ENCODE measurements at places on chromosomes 12 and 14.

DNA sequence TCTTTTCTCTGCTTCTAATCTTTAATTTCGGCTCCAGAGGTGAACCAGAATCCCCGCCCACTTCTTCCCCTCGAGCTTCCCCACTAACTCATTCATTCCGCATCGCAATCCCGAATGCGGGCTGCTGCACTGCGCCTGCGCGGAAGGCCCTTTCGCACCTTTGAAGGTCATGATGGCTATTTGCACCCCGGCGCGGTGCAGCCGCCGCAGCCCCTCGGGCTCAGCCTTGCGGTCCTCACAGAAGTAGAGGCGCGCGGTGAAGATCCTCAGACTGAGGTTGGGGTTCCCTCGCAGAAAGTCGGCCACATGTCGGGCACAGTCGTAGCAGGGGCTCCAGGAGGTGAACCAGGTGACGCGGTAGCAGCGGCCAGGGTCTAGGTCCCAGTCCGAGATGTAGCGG lies 7.6 kb downstream of the AICDA start:
- DNase-seq: no peak

GRCh38 chr14:32542507-32542906 lies 213.4 kb downstream of the AKAP6 start:
- DNase-seq: no peak

DNA sequence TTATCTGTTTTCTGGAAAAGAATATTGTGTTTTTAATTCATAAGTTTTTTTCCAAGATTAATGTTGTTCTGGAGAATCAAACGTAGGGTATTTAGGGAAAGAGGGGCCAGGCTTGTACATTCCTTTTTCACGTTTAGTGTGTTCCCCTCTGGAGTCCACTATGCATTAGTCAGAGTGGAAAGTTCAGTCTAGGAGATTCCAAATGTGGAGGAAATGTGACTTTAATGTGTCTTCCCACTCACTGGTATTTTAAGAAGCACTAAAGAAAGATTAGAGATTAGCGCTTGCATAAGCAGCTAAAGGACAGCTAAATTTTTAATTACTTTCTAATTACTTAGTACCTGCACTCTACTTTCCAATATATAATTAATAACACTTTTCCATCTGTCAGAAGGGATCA lies 4.4 kb upstream of the PDE6H start:
- DNase-seq: no peak

DNA sequence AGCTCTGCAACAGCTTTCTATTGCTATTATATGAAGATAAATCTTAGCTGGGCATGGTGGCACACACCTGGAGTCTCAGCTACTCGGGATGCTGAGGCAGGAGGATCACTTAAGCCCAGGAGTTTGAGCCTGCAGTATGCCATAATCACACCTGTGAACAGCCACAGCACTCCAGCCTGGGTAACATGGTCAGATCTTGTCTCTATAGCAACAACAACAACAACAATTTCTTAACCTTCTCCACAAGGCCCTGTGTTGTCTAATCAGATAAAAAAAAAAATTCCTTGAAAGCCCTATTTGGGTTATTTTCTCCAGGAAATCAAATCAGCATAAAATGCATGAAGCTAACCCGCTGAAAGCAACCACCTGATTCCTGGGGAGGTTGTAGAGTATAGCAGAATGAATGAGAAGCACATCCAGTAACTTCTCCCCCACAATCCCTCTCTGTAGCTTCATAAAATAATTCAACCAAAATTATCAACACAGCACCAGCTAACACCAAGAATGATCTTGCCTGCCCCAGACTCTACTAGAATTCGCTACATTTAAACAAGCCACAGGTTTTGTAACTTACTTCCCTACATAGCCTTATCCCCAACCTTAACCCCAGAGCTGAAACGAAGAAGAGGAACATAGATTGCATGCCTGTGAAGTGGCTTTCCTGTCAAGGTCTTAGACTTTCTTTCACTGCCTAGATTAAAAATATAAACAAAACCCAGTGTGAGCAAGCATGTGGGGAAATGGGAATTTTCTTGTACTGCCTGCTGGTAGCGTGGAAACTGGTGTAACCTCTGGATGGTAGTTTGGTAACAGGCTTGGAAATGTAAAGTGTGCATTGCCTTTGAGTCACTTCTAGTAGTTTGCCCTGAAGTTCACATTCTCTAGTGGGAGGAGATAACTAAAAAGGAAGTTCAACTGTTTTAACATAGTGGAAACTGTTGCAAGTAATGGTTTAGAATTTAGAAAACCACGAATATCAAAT lies 6.0 kb upstream of the STK38L start:
- no peak for DNase-seq

DNA sequence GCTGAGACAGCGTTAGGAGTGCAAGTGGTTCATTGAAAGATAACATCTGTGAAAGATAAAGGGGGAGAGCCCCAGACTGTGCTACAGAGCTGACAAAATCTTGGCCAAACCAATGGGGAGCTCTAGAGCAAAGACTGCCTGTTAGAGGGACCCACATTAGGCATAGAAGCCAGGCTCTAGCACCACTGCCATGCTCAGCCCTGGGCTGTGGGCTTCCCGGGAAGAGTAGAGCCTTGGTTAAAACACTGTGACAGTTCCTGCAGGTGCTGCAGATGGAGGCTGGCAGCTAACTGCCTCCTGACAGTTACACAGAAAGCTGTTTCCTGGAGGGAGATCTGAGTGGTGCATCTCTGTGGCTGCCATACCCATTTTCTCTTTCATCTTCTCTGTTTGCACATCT lies 23.0 kb downstream of the TSHR start:
- DNase-seq: no peak

DNA sequence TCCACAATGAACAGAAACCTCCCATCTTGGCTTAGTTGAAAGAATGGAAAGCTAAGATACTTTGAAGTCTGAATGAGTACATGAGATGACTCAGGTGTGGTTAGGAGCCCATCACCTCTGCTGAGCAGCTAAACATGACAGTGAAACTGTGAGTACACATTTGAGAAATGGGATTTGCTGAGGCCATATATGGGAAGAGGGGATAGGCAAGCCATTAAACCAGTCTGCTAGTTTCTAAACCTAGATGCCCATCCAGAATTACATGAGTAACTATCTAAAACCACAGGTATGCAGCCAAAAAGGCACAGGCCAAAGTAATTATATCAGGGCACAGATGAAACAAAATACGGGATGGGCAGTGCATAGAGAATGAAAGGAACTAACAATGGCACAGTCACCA lies 41.2 kb downstream of the NKX2-1 start:
- DNase-seq: no peak

- DNase-seq: no peak
Observed at GRCh38 chr14:88522393-88522792, 32.4 kb downstream of the PTPN21 start.

- no peak for DNase-seq
Observed at GRCh38 chr12:71476513-71476912, 36.9 kb downstream of the LGR5 start.

GRCh38 chr12:9731393-9731792 lies 1.5 kb downstream of the CLECL1 start:
- DNase-seq: no peak

DNA sequence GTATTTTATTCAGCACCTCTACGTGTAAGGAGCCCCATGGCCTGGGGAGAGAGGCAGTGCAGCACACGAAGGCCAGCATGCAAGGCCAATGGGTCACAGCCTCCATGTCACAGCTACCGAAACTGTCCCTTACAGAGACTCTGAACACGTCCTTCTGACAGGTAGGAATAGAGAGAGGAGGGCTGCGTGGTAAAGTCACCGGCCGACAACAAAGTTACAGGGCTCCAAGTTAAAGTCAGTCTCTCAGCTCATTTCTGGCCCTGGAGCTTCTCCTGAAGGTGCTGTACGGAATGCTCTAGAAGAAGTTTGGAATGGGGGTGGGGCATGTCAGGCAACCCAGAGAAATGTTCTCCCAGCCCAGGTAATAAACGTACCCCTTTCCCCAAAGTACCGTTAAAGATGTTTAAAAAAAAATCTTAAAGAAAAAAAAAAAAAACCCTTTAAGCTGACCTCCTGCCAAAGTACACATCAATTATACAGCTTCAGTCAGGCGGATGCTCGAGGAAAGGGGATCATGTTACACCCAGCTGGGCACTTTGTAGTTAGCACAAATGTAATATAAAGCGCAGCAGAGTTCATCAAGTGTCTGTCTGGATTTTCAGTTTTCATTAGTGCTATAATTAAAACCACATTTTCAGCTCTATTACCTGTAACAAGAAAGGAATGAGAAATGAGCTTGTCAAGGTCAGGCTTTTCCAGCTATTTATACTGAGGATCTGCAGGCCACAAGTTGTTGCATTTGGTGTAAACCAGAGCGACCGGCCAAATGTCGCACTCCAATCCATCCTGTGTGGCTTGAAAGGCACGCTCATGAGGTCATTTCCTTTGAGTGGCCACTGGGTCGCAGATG lies 53.3 kb upstream of the CDKN3 start:
- DNase-seq: no peak

DNA sequence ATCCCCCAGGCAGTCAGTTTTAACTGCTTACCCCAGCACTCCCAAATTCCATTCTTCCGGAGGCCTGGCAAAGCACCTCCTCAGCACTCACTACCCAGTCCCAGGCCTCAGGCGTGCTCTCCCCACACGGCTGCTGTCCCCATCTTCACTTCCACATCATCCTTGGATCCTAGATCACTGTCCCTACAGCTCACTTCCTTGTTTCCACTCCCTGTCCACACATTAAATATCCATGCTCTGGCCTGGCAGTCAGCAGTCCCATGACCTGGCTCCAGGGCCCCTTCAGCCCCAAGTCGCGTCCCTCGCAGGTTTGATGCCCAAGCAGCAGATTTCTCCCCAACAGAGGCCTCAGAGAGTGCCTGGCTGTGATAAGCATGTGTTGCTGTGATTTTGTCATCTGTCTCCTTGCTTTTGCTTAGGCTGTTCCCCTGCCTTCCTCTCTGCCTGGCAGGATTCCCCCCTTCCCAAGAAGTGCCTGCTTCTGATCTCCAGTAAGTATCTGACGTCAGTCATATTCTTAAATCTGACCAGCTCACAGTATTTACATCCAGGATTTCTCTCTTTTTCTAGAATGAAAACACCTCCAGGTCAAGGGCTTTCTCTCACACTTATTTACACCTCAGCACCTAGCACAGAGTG lies 241.7 kb downstream of the ZFP36L1 start:
- no peak for DNase-seq

DNA sequence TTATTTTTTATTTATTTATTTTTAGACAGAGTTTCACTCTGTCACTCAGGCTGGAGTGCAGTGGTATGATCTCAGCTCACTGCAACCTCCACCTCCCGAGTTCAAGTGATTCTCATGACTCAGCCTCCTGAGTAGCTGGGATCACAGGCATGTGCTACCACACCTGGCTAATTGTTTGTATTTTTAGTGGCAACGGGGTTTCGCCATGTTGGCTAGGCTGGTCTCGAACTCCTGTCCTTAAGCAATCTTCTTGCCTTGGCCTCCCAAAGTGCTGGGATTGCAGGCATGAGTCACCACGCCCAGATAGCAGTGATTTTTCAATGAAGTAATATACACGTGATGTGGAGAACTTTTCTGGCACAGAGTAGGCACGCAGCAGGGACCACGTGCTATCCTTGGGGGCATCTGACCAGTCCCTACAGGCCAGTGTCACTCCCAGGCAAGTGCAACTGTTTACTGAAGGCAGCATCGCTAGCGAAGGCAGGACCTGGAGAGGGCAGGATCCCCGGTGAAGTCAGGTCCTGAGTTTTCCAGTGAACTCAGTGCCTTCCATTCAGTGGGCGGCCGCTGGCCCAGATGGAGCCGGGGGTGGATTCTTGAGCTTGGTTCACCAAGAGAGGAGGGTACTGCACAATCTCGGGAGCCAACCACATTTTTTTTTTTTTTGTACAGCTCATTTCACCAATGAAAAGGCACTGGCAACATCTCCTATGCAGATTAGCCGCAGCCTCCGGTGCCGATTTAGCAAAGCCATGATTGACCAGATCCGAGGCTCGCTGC lies 11.1 kb upstream of the CLMN start:
- no peak for DNase-seq

GRCh38 chr12:16323010-16323409 lies 24.4 kb upstream of the MGST1 start:
- no peak for DNase-seq

GRCh38 chr12:84702001-84702400 lies 210.6 kb downstream of the SLC6A15 start:
- DNase-seq: no peak

GRCh38 chr14:32014057-32014456 lies 63.0 kb upstream of the ARHGAP5 start:
- no peak for DNase-seq

GRCh38 chr14:33285902-33286700 lies 347.4 kb downstream of the NPAS3 start:
- DNase-seq: no peak

DNA sequence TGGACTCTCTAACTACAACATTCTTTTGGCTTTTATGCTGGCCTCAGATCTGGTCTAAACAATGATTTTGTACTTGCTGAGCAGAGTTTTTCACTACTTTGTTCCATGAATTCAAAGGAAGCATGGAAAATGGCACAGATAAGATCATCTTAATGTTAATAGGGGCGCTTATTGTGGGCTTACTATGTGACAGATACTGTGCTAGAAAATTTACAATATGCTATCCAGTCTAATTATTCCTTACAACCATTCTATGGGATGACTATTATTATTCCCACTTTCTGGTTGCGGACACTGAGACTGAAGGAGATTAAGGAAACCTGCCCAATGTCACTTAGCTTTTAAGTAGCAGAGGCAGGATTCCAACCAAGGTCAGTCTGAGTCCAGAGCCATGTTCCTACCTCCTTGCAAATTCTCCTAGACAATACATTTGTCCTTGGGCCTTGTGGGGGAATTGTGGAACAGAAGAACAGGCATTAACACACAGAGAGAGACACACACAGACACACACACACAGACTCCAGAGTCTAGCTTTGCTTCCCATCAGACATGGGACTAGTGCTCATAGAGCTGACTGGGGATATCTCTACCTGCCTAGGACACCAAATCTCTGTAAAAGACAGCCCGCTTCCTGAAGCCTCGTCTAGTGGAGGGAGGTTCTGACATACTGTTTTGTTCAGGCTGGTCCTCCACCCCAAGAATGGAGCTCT lies 107.7 kb downstream of the SLC38A1 start:
- DNase-seq: no peak

DNA sequence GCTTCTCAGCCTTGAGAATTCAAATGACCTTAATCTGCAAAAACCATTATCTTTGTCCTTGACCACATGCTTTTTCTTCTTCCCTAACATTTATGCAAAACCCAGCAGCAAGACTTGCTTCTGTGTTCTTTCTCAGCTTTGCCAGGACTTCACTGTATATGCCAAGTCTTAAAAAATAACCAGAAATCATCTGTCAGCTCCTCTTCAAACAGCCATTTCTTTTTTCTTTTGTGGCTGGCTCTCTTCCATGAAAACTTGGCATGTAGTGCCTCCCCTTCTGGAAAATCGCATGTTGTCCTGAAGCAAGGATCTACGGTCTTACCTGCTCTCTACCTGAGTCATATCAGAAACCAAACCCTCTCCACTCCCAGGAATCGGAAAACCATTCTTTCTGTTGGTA lies 364.9 kb downstream of the RPS29 start:
- DNase-seq: no peak

- DNase-seq: no peak
Observed at GRCh38 chr14:46057799-46058198, 593.8 kb downstream of the RPL10L start.

DNA sequence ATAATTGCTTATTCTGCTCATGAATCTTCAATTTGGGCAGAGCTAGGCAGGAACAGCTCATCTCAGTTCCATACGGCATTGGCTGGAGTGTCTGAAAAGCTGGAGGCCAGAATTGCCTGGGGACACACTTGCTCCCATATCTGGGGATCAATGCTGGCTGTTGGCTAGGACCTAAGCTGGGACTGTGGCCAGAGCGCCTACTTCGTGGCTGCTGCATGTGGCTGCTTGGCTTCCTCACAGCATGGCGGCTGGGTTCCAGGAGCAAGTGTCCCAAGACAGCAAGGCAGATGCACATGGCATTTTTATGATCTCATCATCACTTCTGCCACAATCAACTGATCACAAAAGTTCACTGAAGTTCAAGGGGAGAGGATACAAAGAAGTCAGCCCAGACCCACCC lies 200.2 kb downstream of the TTC8 start:
- no peak for DNase-seq
